ENCODE measurements at places on chromosomes 6 and 20.

DNA sequence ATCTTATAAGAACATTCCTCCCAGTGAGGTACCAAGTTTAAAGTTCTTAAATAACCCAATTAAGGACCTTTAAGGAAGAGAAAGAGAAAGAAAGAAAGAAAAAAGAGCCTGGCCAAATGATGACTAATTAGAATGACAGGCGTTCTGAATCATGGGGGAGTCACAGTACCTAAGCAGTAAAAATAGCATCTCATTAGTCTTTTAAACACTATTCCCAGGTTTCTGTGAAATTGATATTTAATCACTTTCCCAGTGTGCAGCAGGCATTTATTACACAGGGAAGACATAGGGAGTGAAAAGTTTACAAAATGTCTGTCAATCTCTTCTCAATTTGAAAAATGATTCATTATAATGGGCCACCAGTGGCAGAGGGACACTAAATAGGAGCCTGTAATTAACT lies 251.4 kb upstream of the MANEA start:
- no peak for DNase-seq

- peak; percentile 5 for DNase-seq
These were observed 1.1 kb upstream of the VARS2 start for GRCh38 chr6:30912746-30913520.

- no peak for DNase-seq
These were observed 2.2 kb upstream of the ARHGAP40 start for GRCh38 chr20:38599410-38599882.

- no peak for DNase-seq
These were observed 562.9 kb upstream of the CHD6 start for GRCh38 chr20:42181064-42181463.

DNA sequence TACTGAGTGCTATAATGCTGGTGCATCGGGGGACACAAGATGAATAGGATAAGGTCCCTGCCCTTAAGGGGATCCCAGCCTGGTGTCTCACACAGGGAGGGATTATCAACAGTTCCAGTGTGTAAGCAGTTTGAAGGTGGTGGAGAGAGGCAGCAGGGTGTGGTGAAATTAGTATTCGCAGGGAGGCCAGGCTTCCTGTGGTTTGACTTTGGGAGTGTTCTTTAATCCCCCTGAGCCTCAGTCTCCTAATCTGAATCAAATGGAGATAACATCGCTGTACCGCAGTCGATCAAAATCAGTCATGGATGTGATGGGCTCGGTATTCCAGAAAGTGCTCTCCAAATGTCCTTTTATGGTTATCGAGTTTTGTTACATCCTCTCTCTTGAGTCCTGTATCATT lies 288.1 kb upstream of the SUPT3H start:
- no peak for DNase-seq

DNA sequence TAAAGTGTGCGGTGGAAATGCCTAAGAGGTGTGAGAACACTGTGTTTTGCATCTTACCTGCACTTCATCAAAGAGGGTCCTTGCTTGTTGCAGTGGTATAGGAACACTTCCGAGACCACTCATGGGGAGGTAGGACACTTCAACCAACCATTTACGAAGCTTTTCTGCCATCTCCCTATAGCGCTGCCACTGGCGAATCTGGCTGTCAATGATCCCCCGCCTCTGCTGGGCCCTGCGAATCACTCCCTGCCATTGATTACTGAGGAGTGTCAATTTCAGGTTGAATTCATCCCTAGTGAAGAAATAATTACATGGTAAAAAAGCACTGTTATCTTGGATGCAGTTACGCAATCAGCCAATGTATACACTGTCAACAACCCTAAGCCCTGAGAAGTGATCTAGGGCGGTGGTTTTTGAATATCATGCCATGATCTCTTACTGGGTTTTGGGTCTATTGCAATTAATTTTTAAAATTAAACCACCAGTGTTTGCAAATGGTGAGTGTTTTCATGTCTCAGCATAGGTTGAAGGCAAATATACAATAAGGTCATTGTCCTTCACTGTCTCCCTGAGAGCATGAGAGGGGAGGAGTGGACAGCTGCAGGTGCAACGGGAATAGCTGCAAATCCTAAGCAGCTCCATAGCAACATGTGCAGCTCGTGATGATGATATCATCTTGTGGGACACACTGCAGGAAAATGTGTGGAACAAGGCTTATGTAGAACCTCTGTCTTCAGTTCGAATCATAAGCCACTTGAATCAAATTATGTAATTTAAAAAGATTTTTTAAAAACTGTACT lies 400.6 kb downstream of the ESR1 start:
- peak; percentile 24 for DNase-seq

DNA sequence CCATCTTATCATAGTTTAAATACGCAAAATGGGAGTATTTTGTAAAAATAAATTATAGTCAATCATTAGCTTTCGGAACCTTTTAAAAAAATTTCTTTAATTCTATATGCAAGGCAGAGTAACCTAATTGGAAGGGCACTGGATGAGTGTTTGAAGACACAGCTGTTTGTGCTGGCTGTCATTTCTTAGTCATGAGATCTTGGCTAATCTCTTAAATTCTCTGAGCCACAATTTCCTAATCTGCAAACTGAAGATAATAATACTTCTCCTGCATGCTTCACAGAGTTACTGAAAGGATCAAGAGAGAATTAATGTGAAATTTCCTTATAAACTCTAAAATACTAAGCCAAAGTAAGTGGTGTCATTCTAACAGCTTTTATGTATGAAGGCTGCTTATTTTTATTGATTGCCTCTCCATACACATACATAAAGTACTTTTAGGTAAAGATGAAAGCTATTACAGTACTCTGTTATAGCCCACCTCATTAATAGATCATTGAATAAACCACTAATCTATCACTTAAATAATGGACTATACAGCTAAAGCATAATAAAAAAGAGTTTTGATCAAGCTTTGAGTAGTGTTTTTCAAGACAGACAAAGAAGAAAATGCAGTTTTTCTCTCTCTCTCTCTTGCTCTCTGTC lies 383.7 kb upstream of the IRAK1BP1 start:
- no peak for DNase-seq

- no peak for DNase-seq
These were observed 150.7 kb downstream of the FARS2 start for GRCh38 chr6:5412017-5412416.

DNA sequence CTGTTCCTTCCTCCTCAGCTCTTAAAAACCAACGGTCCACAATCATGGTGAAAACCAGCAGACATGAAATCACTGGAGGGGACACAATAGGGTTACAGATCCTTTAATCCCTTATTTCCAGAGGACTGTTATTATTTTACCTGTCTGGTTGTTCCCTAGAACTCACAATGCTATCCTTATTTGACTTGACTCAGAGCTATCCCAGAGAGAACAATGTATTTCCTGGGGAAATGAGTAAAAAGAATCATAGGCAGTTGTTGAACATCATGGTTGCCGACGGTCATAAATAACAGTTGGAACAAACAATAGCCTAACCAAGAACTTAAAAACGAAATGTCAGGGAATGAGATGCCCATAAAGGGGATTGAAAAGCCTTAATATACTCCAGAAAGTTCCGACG lies 9.3 kb downstream of the OR2H1 start:
- DNase-seq = no peak

- DNase-seq = no peak
These were observed 10.5 kb downstream of the ZHX3 start for GRCh38 chr20:41307021-41307420.

DNA sequence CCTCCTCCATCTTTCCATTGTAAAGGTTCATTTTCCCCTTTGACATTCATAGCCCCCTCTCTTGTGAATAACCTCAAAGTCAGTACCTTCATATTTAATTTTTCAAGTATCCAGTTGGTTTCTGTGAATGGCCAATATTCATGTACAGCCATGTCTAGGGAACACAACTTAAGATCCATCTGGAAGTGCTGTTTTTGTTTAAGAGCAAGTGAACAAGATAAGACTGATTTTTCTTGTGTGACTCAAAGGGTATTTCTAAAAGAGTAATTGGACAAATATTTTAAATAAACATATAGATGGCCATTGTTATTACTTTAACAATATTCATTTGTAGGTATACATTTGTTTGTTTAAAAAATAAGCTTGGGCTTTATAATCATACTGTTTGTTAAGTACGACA lies 92.9 kb downstream of the RTN4IP1 start:
- no peak for DNase-seq

DNA sequence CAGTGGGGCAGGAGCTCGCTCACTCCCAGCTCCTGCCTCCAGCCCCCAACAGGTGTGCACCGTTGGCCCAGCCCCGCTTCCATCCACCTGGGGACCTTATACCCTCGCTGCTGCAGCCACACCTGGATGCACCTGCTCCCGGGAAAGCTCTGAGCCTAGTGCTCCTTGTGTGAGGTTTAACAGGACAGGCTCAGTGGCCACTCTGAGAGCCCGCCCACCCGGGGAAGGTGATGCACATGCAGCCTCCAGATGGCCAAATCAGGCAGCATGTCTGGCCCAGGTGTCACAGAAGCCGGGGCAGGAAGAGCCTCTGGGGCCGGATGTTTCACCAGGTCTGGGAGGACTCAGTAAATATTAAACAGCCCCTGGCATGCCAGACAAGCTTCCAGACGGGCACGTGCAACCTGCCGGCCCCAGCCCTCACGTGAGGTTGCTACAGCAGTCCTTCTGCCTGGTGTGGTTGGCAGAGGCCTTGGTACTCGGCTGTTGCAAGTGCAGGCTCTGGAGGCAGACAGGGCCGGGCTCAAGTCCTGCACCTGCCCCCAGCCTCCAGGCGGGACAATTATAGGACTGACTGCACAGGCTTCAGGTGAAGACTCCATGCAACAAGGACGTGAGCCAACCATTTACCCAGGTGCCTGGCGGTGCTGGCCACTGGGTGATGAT lies 66.9 kb downstream of the RIPOR3 start:
- DNase-seq = no peak

GRCh38 chr6:87181903-87182302 lies 26.5 kb downstream of the ZNF292 start:
- DNase-seq = no peak

DNA sequence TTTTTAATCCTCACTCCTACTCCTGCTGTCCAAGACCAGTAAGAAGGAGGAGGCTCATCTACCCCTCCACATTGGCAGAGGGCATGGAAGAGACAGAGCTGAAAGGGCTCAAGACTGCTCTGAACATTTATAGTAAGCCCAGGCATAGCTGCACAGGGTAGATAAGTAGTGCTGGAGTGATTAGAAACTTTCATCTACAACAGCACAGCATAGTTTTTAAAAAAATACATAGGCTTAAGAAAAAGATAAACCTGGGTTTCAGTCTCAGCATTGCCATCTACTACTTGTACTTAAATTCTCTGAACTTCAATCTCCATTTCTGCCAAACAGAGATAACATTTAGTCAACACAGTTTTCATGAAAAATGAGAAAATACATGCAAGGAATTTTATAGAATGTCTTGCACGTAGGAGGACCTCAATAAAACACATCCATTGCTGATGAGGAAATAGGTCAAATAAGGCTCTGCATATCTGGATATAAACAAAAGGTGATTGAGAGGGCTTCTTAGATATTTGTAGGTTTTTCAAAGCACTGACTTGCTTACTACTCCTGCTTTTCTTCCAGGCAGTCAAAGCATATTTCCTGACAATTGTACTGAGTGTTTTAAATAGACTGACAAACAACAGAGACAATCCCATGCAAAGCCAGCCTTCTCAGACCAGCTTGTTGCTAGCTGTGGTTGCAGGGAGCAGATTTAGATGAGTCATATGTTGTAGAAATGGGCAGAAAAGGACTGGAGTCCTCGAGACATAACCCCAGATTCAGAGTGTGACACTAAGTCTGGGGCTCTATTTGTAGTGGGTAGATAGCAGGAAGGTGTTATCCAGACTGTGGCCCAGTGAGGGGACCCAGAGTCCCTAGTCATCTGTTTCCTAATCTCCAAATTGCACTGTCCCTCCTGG lies 107.4 kb upstream of the TAB2 start:
- no peak for DNase-seq

DNA sequence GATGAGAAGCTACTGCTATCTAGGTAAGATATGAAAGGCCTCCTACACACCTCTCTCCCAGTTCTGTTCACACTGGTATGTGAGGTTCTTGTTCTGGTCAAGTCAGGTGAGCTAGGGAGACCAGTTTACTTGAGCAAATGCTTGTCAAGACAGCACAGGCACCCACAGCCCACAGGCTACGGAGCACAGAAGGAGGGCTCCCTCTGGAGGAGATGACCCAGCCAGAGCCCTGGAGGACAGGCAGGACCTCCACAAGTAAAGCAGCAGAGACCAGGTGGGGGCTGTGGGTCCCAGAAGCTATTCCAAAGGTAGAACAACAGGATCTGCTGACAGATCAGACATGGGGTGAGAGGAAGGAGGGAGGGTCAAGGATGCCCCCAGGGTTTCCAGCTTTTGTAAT lies 13.2 kb downstream of the MMP24OS start:
- DNase-seq = no peak

GRCh38 chr6:110434961-110435602 lies 19.7 kb upstream of the DDO start:
- no peak for DNase-seq

- DNase-seq = peak; percentile 61
These were observed 237.8 kb downstream of the LY86 start for GRCh38 chr6:6826095-6826901.

- DNase-seq = peak; percentile 74
These were observed at the start of gene PLTP for GRCh38 chr20:45911486-45912343. TSS of gene PLTP (minus strand) at chr20:45912155. CDS start at chr20:45911452, 703 bp downstream.

DNA sequence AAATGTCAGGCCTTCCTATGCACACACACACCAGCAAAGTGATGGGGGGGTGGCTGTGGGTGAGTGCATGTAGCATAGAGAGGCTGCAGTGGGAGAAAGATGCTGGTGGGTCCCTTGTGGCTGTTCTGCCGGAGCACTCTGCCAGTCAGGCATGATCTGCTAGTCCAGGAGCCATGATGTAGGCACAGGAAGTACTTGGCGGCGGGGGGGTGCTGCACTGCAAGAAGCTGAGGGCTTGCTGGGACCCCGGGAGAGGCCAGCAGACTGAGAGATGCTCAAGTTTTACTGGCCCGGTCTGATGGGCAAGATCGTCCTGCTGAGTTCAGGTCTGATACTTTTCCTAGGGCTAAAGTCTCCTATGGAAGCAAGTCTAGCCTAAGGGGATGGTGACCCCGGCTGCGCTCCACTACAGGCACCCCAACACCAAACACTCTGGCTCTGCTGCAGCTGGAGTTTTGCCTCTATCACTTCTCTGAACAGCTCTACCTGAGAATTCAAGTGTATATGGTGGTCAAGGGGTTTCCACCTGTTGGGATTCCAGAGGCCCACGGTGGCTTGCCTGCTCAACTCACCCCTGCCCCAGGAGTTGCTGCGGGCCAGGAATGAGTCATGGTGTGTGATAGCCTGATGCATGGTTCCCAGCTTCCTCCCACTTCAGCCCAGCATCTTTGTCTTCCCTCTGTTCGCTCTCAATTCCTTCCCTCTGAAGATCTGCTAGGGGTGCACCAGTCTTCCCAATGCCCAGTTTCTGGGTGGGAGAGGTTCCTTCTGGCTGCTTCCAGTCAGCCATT lies 971.8 kb upstream of the ADGRB3 start:
- DNase-seq = no peak

GRCh38 chr6:119077643-119078375 lies 655 bp downstream of the FAM184A start:
- DNase-seq = peak; percentile 39

DNA sequence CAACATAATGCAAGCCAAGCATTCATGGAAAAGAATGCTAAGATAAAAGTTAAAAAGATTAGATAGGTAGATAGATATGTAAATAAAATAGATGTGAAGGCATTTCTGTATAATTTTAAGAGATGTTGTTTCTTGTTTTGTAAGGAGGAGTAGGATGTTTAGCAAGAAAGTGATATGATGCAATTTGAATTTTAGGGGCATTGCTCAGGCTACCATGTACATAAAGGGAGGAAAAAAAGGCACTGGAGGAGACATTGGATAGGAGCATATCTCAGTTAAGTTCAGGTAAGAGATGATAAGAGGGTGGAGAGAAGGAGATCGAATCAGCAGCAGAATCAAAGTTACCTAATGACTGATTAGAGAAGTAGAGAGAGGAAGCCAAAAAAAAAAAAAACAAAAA lies 194.7 kb downstream of the TENT5A start:
- DNase-seq = no peak
